Activated T-cell treated with anti-CD3 and anti-CD28 coated beads, Interleukin-2, amount 50 U/mL, for 24 hours (primary cell): ENCODE measurements at places on chromosomes 16 and 17.

DNA sequence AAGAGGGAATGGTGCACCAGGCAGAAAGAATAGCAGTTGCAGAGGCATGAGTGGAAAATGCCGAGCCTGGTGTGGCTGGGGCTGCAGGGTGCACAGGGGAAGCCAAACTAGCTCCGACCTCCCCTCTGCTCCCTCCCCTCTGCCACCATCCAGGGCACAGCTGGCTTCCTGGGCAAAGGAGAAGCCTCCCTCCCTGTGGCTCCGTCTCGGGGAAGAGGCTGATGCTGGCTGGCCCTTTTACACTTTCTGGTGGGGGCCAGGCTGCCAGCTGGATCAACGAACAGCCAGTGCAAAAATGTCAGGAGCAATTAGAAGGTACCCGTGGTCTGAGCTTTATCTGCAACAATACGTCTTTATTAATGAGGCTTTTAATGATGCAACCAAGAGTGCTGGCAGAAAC is 37.1 kb upstream of the KCNJ12 start:
- no peaks in the 10 kb centered on the region for H3K36me3 ChIP-seq
- H3K4me1 ChIP-seq = no peaks in the 10 kb centered on the region
- H3K4me3 ChIP-seq = no peak overlapping the region
- H3K27me3 ChIP-seq = no peaks in the 10 kb centered on the region
- peak; percentile 6 for DNase-seq
- no peak overlapping the region for H3K27ac ChIP-seq

- H3K4me1 ChIP-seq = peaks cover 4% of the 10 kb centered on the region
- no peak for DNase-seq
- no peaks in the 10 kb centered on the region for H3K27me3 ChIP-seq
- no peak overlapping the region for H3K4me3 ChIP-seq
These were observed 344.3 kb downstream of the WWOX start for GRCh38 chr16:78443542-78444364.

DNA sequence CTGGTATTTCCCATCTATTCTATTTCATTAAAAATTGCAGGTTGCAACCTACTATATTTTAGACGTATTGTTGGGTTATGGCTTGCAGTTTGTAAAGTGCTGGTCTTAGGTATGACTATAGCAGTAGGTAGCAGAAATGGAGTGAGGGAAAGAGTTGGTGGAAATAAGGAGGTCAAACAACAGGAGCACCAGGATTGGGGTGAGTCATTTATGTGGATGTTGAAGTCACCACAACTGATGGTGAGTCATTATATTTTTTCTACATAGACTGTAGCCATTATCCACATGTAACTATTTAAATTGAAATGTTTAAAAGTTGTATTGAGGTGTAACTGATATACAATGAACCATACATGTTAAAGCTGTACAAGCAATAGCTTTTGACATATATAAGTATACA is 25.0 kb upstream of the HS3ST3A1 start:
- no peak for DNase-seq
- H3K4me1 ChIP-seq = no peaks in the 10 kb centered on the region
- peaks cover 40% of the 10 kb centered on the region for H3K27me3 ChIP-seq
- H3K36me3 ChIP-seq = no peaks in the 10 kb centered on the region
- no peak overlapping the region for H3K4me3 ChIP-seq
- no peak overlapping the region for H3K27ac ChIP-seq

- H3K27ac ChIP-seq = no peak overlapping the region
- H3K4me3 ChIP-seq = no peak overlapping the region
- no peaks in the 10 kb centered on the region for H3K27me3 ChIP-seq
- no peaks in the 10 kb centered on the region for H3K4me1 ChIP-seq
- no peak for DNase-seq
These were observed 660.9 kb downstream of the MAF start for GRCh38 chr16:78939597-78939996.

DNA sequence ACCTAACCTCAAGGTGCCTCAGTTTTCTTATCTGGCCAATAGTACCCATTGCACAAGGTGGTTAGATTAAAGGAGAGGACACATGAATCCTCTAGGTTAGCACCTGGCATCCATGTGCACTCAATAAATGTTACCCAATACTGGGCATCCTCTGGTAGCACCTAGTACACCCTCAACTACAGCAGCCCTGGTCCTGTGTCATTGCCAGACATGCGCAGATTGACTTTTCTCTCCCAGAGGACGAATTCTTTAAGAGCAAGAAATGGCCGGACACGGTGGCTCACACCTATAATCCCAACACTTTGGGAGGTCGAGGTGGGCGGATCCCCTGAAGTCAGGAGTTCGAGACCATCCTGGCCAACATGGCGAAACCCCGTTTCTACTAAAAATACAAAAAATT is 7.3 kb downstream of the DUSP3 start:
- H3K27ac ChIP-seq = no peak overlapping the region
- H3K36me3 ChIP-seq = peaks cover 66% of the 10 kb centered on the region
- no peak for DNase-seq
- peaks cover 3% of the 10 kb centered on the region for H3K4me1 ChIP-seq
- no peak overlapping the region for H3K4me3 ChIP-seq

- DNase-seq = no peak
- no peaks in the 10 kb centered on the region for H3K36me3 ChIP-seq
- no peak overlapping the region for H3K27ac ChIP-seq
- no peak overlapping the region for H3K4me3 ChIP-seq
- no peaks in the 10 kb centered on the region for H3K4me1 ChIP-seq
These were observed 898 bp downstream of the CAPNS2 start for GRCh38 chr16:55567382-55567781.

DNA sequence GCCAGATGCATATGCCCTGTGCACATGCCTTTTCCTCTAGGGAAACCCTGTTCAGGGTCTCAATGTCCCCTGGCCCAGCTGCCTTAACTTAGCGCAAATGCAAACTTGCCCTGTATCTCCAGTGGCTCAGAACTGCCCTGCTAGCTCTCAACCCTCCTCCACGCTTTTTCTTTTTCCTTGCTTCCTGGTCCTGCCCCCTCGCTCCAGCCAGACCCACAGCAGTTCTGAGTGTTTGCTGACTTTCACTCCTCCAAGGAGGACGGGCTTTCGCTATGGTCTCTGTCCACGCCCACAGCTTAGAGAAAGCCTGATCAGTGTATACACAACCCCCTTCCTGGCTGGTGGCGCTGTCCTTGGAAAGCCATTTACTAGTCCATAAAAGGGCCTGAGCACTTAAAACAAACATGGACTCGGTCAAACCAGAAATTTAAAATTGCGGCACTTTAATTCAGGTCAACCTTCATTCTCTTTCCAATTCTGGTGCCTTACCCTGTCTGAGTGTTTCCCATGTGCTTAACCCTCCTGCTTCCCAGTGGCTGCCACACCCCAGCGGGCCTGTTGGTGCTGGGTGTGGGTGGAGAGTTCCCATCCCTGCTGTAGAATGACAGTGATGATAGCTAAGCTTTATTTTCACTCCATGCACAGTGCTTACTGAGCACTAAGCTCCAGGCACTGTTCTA is 15.6 kb upstream of the TMEM98 start:
- no peak overlapping the region for H3K27ac ChIP-seq
- DNase-seq = no peak
- H3K27me3 ChIP-seq = peaks cover 9% of the 10 kb centered on the region
- H3K4me1 ChIP-seq = peaks cover 25% of the 10 kb centered on the region
- no peaks in the 10 kb centered on the region for H3K36me3 ChIP-seq
- H3K4me3 ChIP-seq = no peak overlapping the region

- peaks cover 32% of the 10 kb centered on the region for H3K27me3 ChIP-seq
- H3K36me3 ChIP-seq = no peaks in the 10 kb centered on the region
- no peak overlapping the region for H3K27ac ChIP-seq
- no peak overlapping the region for H3K4me3 ChIP-seq
These were observed 66.4 kb downstream of the SRCIN1 start for GRCh38 chr17:38539386-38539785.

GRCh38 chr17:56543280-56543679 is 50.2 kb upstream of the NOG start:
- peaks cover 41% of the 10 kb centered on the region for H3K27me3 ChIP-seq
- no peaks in the 10 kb centered on the region for H3K36me3 ChIP-seq
- no peak for DNase-seq
- no peak overlapping the region for H3K4me3 ChIP-seq
- no peaks in the 10 kb centered on the region for H3K4me1 ChIP-seq

- H3K27me3 ChIP-seq = peaks cover 32% of the 10 kb centered on the region
- DNase-seq = no peak
- H3K4me1 ChIP-seq = peaks cover 11% of the 10 kb centered on the region
These were observed 83.3 kb downstream of the C16orf95 start for GRCh38 chr16:87233928-87234327.

DNA sequence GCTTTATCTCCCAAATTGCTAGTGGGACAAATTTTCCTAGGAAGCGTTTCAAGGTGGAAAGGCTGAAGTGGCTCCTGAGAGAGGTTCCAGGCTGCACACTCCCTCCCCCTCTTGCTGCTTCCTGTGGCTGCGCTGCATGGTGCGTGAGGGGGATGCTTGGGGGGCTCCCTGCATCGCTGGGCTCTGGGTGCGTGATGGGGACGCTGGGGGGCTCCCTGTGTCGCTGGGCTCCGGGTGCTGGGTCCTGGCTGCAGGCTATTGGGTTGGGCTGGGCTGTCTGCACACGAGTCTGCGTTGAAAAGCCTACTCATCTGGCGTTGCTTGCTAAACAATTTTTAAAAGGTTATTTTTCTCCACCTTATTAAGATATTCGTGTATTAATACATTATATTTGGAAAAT is 30.1 kb downstream of the NDEL1 start:
- no peak overlapping the region for H3K27ac ChIP-seq
- H3K27me3 ChIP-seq = no peaks in the 10 kb centered on the region
- peaks cover 87% of the 10 kb centered on the region for H3K36me3 ChIP-seq

GRCh38 chr17:82121660-82122629 is 23.9 kb upstream of the FASN start:
- peak overlapping the region; percentile 12 for H3K27ac ChIP-seq
- H3K36me3 ChIP-seq = peaks cover 24% of the 10 kb centered on the region
- no peak for DNase-seq
- no peaks in the 10 kb centered on the region for H3K27me3 ChIP-seq
- peaks cover 62% of the 10 kb centered on the region for H3K4me1 ChIP-seq

- DNase-seq = peak; percentile 80
- H3K4me3 ChIP-seq = no peak overlapping the region
- H3K4me1 ChIP-seq = peaks cover 10% of the 10 kb centered on the region
These were observed 1.5 kb downstream of the CCL1 start for GRCh38 chr17:34361478-34362061.

GRCh38 chr16:88170528-88170991 is 212.2 kb upstream of the ZNF469 start:
- H3K27me3 ChIP-seq = peaks cover 43% of the 10 kb centered on the region
- no peak overlapping the region for H3K27ac ChIP-seq
- no peak for DNase-seq
- no peak overlapping the region for H3K4me3 ChIP-seq
- no peaks in the 10 kb centered on the region for H3K4me1 ChIP-seq

DNA sequence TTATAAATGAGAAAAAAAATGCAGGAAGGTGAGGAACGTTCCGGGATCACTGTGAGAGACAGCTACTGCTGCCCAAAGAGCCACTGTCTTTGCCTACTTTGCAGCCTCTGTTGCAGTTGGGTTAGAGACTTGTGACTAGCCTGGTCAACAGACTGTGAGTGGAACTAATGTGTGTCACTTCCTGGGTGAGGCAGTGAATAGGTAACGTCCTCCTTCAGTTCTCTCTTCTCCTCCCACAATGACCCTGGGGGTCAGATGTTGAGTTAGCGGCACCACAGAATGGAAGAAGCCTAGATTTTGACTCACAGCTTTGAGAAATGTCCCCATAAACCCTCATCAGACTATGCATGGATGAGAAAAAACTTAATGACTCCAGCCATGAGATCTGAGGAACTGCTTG is 5.2 kb downstream of the C16orf46 start:
- no peak overlapping the region for H3K4me3 ChIP-seq
- H3K36me3 ChIP-seq = no peaks in the 10 kb centered on the region
- no peak for DNase-seq
- no peaks in the 10 kb centered on the region for H3K4me1 ChIP-seq
- H3K27me3 ChIP-seq = no peaks in the 10 kb centered on the region

- no peak for DNase-seq
- H3K36me3 ChIP-seq = no peaks in the 10 kb centered on the region
- H3K4me3 ChIP-seq = no peak overlapping the region
- H3K4me1 ChIP-seq = no peaks in the 10 kb centered on the region
These were observed 19.9 kb downstream of the CLEC19A start for GRCh38 chr16:19305443-19305842.

GRCh38 chr16:85418978-85419491 is 194.1 kb upstream of the GSE1 start:
- no peak overlapping the region for H3K27ac ChIP-seq
- no peak overlapping the region for H3K4me3 ChIP-seq
- no peaks in the 10 kb centered on the region for H3K27me3 ChIP-seq
- no peaks in the 10 kb centered on the region for H3K36me3 ChIP-seq

DNA sequence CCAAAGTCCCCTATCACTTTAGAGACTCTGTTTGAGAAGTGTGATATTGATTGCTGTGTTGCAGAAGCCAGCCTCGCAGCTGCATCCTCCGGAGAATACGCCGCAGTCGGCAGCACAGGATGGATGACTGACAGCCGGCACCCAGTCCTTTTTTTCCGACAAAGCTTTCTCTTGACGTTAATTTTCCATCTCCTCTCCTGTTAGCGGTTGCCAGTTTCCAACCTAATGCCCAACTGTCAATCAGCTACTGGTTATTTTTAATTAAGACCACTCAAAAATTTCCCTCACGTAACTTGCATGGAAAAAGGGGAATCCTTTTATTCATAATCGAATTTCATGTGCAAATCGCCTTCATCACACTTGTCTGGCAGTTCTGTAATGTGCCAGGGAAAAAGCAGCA is 953.9 kb downstream of the CDH11 start:
- H3K27me3 ChIP-seq = no peaks in the 10 kb centered on the region
- no peaks in the 10 kb centered on the region for H3K36me3 ChIP-seq
- no peak for DNase-seq
- H3K27ac ChIP-seq = no peak overlapping the region
